Activated CD4-positive, alpha-beta T cell treated with anti-CD3 and anti-CD28 coated beads for 36 hours (primary cell): ENCODE measurements at places on chromosomes 13 and 19.

- no peak for DNase-seq
- H3K27me3 ChIP-seq = no peaks in the 10 kb centered on the region
- peak overlapping the region; percentile 90 for H3K4me3 ChIP-seq
- peaks cover 38% of the 10 kb centered on the region for H3K4me1 ChIP-seq
- H3K36me3 ChIP-seq = peaks cover 6% of the 10 kb centered on the region
Measured at GRCh38 chr19:573519-573825, 1.1 kb downstream of the BSG start.

DNA sequence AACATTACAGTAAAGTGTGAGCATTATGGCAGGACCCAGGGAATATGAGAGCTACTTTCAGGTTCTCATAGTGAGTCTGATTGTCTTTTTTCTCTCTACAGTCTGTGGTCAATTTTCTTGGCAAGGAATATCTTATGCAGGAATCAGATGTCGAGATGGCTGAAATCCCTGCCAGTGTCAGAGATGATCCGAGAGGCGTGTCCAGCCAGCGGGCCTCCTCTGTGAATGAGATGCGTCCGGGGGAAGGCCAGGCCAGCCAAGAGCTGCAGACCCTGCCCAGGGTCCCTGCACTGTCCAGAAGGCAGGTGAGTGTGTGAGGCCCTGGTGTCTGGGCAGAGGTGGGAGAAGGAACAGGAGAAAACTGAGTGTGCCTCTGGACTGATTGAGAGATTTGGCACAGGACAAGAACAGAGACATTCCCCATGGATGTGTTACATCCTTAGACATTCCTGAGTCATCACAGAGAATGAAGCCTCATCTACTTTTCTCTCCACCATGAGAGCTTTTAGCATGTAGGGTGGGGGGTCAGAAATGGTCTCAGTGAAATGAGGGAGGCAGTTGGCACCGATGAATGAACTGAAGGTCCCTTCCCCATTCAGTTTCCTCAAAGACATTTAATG, 27.3 kb upstream of the EDDM13 start:
- DNase-seq = no peak
- no peaks in the 10 kb centered on the region for H3K4me1 ChIP-seq
- no peaks in the 10 kb centered on the region for H3K27me3 ChIP-seq
- no peaks in the 10 kb centered on the region for H3K36me3 ChIP-seq

- no peaks in the 10 kb centered on the region for H3K27me3 ChIP-seq
- H3K36me3 ChIP-seq = no peaks in the 10 kb centered on the region
- H3K4me1 ChIP-seq = peaks cover 15% of the 10 kb centered on the region
- DNase-seq = no peak
- no peak overlapping the region for H3K4me3 ChIP-seq
Measured at GRCh38 chr19:54331626-54332025, 7.3 kb downstream of the LILRA4 start.

- H3K27ac ChIP-seq = no peak overlapping the region
- DNase-seq = no peak
- H3K4me1 ChIP-seq = peaks cover 7% of the 10 kb centered on the region
- no peaks in the 10 kb centered on the region for H3K27me3 ChIP-seq
Measured at GRCh38 chr19:18657590-18658365, 20.9 kb downstream of the KLHL26 start.

DNA sequence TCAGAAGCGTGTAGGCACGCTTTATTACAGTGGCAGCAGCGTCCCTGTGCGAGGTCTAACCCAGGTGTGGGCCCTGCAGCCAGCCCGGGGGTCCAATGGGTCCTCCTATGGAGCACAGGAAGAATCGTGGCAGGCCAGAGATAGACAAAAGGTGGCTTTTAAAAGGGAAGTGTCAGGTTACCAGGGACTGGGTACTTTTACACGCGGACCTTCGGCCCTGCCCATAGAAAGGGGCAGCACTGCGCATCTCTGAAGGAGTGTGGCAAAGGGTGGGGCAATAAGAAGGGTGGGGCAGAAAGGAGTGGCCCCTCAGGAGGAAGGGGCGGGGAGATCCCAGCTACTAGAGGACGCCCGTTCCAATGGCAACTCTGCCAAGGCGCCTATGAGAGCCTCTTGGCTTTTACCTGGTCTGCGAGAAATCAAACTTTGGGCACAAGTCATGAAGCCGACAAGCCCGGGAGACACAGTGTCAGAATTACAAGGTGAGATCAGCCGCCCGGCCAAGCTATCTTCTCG, 1419.8 kb downstream of the UQCRFS1 start:
- no peaks in the 10 kb centered on the region for H3K27me3 ChIP-seq
- H3K36me3 ChIP-seq = peaks cover 36% of the 10 kb centered on the region
- peaks cover 15% of the 10 kb centered on the region for H3K4me1 ChIP-seq
- peak; percentile 86 for DNase-seq
- peak overlapping the region; percentile 96 for H3K4me3 ChIP-seq

GRCh38 chr19:34712395-34713261, 21.4 kb upstream of the ZNF181 start:
- H3K27me3 ChIP-seq = peaks cover 24% of the 10 kb centered on the region
- no peak overlapping the region for H3K27ac ChIP-seq
- H3K36me3 ChIP-seq = peaks cover 8% of the 10 kb centered on the region
- H3K4me3 ChIP-seq = no peak overlapping the region
- no peaks in the 10 kb centered on the region for H3K4me1 ChIP-seq
- DNase-seq = peak; percentile 64

DNA sequence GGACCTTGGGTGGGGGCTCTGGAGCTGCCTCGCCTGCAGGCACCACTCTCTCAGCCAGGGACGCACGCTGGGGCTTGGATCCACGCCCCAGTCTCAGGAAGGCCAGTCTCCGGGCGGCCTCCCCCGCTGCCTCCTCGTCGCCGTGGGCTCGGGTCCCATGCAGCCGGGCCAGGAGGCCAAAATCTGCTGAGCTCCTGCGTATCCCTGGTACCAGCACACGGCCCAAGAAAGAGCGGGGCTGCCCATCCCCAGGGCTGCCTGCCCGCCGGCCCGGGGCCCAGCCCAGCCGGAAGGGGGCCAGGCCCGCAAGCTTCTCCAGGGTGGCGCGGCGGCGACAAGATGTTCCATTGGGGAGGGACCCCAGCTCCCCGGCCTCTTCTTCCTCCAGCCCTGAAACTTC, 6.7 kb downstream of the EXOC3L2 start:
- H3K4me3 ChIP-seq = no peak overlapping the region
- H3K27me3 ChIP-seq = peaks cover 30% of the 10 kb centered on the region
- no peaks in the 10 kb centered on the region for H3K4me1 ChIP-seq
- no peak for DNase-seq
- H3K27ac ChIP-seq = no peak overlapping the region

DNA sequence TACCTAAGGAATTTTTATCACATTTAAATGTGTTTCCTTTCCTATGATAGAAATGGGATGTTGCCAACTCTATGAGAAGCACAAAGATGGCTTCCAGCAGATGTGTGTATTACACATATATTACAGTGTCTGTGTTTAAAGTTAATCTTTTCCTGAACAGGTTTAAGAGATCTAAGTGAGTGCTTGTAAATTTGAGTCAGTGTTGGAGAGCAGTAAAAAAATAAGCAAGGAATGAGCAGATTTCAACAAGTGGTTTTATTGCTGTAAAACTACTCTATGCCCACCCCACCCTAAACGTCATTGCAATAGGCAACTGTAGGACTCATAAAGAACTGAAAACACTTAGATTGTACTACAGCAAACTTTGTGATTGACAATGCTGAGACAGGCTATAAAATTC, 248.7 kb downstream of the KLF5 start:
- H3K36me3 ChIP-seq = no peaks in the 10 kb centered on the region
- peaks cover 11% of the 10 kb centered on the region for H3K4me1 ChIP-seq
- H3K27ac ChIP-seq = no peak overlapping the region

GRCh38 chr19:38841787-38842438, 7.9 kb downstream of the HNRNPL start:
- H3K36me3 ChIP-seq = peaks cover 97% of the 10 kb centered on the region
- peak overlapping the region; percentile 98 for H3K27ac ChIP-seq
- H3K4me3 ChIP-seq = peak overlapping the region; percentile 65
- peaks cover 86% of the 10 kb centered on the region for H3K4me1 ChIP-seq

GRCh38 chr13:85108356-85108755, 690.9 kb downstream of the SLITRK6 start:
- no peak for DNase-seq
- H3K27ac ChIP-seq = no peak overlapping the region
- no peak overlapping the region for H3K4me3 ChIP-seq
- H3K36me3 ChIP-seq = no peaks in the 10 kb centered on the region

DNA sequence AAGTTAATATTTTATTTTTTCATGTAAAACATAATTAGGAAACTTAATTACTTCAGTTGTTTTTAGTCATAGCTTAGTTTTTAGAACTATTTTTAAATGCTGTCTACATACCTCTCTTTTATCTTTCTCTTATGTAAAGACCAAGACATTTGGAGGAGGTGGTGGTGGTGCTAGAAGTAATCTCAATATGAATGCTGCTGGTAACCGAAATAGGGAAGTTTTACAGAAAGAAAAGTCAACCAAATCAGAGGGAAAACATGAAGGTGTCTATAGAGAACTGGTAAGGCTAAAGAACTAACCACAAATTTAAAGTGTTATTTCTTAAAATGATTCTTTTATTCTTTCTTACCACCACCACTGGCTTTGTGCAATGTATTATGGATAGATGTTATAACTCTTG, 97.3 kb downstream of the TDRD3 start:
- H3K36me3 ChIP-seq = peaks cover 70% of the 10 kb centered on the region
- H3K4me1 ChIP-seq = no peaks in the 10 kb centered on the region
- DNase-seq = no peak
- no peak overlapping the region for H3K4me3 ChIP-seq
- H3K27ac ChIP-seq = no peak overlapping the region

- DNase-seq = no peak
- H3K27ac ChIP-seq = no peak overlapping the region
- peaks cover 20% of the 10 kb centered on the region for H3K36me3 ChIP-seq
- no peak overlapping the region for H3K4me3 ChIP-seq
- peaks cover 15% of the 10 kb centered on the region for H3K4me1 ChIP-seq
- H3K27me3 ChIP-seq = peaks cover 5% of the 10 kb centered on the region
Measured at GRCh38 chr19:52991484-52991883, 22.2 kb upstream of the ERVV-1 start.

GRCh38 chr13:73993661-73994060, 140.5 kb downstream of the KLF12 start:
- H3K27ac ChIP-seq = no peak overlapping the region
- no peak for DNase-seq
- no peak overlapping the region for H3K4me3 ChIP-seq
- H3K4me1 ChIP-seq = peaks cover 59% of the 10 kb centered on the region
- H3K27me3 ChIP-seq = no peaks in the 10 kb centered on the region

- no peak overlapping the region for H3K4me3 ChIP-seq
- no peaks in the 10 kb centered on the region for H3K4me1 ChIP-seq
- no peaks in the 10 kb centered on the region for H3K36me3 ChIP-seq
Measured at GRCh38 chr13:104021806-104022397, 955.7 kb upstream of the SLC10A2 start.

DNA sequence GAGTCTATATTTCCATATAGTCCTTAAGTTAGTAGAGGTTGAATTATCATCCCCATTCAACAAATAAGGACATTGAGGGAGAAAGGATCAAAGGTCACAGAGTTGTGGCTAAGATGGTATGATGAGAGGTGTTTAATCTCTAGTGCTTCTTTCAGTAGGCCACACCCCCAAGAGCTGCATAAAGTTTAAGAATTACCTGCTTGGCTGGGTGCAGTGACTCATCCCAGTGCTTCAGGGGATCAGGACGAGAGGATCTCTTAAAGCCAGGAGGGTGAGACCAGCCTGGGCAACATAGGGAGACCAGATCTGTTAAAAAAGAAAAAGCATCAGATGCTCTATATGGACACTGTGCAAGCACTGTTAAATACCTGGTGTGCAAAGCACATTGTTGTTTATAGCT, 560.0 kb upstream of the KLHL1 start:
- H3K4me1 ChIP-seq = no peaks in the 10 kb centered on the region
- no peak for DNase-seq
- H3K36me3 ChIP-seq = no peaks in the 10 kb centered on the region
- H3K4me3 ChIP-seq = no peak overlapping the region
- no peaks in the 10 kb centered on the region for H3K27me3 ChIP-seq

GRCh38 chr19:10736189-10736588, 18.3 kb downstream of the DNM2 start:
- no peak overlapping the region for H3K4me3 ChIP-seq
- no peak overlapping the region for H3K27ac ChIP-seq
- no peaks in the 10 kb centered on the region for H3K27me3 ChIP-seq
- DNase-seq = no peak
- peaks cover 35% of the 10 kb centered on the region for H3K4me1 ChIP-seq

GRCh38 chr13:108915634-108916512, 286.5 kb downstream of the MYO16 start:
- peaks cover 19% of the 10 kb centered on the region for H3K4me1 ChIP-seq
- peak; percentile 95 for DNase-seq
- peak overlapping the region; percentile 88 for H3K27ac ChIP-seq
- H3K27me3 ChIP-seq = peaks cover 8% of the 10 kb centered on the region
- no peaks in the 10 kb centered on the region for H3K36me3 ChIP-seq

DNA sequence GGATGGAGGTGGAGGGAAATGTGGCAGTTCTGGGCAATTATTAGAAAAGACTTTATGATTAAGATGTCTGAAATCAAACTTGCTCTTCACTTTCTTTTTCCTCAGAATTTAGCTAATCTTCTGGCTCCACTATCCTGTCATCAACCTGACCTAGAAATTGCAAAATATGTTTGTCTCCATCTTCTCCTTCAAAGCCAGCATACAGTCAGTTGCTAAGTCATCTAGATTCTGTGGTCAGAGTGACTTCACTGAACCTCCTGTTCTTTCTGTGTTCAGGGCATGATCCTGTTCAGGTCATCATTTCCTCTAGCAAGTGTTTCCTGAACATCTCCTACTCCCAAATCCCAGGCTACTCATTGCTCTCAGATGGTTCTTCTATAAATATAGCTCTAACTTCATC, 10.8 kb upstream of the CCNA1 start:
- H3K4me3 ChIP-seq = no peak overlapping the region
- H3K4me1 ChIP-seq = peaks cover 27% of the 10 kb centered on the region
- no peak overlapping the region for H3K27ac ChIP-seq
- H3K27me3 ChIP-seq = peaks cover 47% of the 10 kb centered on the region
- no peaks in the 10 kb centered on the region for H3K36me3 ChIP-seq

DNA sequence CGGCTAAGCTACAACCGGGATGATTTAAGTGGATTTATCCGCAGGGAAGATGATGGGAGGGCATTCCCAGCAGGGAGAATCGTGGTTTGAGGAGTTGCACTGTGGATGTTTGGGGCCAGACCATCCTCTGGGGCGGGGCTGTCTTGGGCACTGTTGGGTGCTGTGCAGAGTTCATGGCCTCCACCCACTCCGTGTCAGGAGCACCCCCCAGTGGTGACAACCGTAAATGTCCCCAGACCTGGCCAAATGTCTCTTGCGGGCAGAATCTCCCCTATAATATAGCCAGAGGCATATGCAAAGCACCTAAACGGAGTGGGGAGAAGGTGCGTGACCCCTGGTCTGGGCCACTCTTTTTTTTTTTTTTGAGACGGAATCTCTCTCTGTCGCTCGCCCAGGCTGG, 40.2 kb downstream of the SMIM24 start:
- no peaks in the 10 kb centered on the region for H3K27me3 ChIP-seq
- peaks cover 4% of the 10 kb centered on the region for H3K36me3 ChIP-seq
- H3K27ac ChIP-seq = no peak overlapping the region
- H3K4me1 ChIP-seq = peaks cover 13% of the 10 kb centered on the region
- DNase-seq = peak; percentile 78
